ENCODE measurements at places on chromosomes 7 and 10. TPM values are rescaled to one million over a fixed set of nuclear protein-coding genes. Genes with fewer than 3 reads are reported as not detected.

Gene OR2A12
- not detected for total RNA-seq

Gene HIBADH
- 32.4 TPM for total RNA-seq

- peak overlapping the region; percentile 98 for H3K4me3 ChIP-seq
- DNase-seq = no peak
- peaks cover 5% of the 10 kb centered on the region for H3K36me3 ChIP-seq
- peaks cover 16% of the 10 kb centered on the region for H3K4me1 ChIP-seq
Observed at GRCh38 chr7:127650847-127651555, 993 bp upstream of the SND1 start.

- H3K27ac ChIP-seq = peak overlapping the region; percentile 50
- peaks cover 20% of the 10 kb centered on the region for H3K4me1 ChIP-seq
- H3K36me3 ChIP-seq = peaks cover 4% of the 10 kb centered on the region
- no peaks in the 10 kb centered on the region for H3K27me3 ChIP-seq
Observed at GRCh38 chr10:79316671-79317431, 30.4 kb upstream of the PPIF start.

- no peaks in the 10 kb centered on the region for H3K4me1 ChIP-seq
- DNase-seq = no peak
- no peaks in the 10 kb centered on the region for H3K36me3 ChIP-seq
Observed at GRCh38 chr7:16592395-16592794, 53.2 kb downstream of the ANKMY2 start.

Gene IGF2BP3
- total RNA-seq = 79.1 TPM

Gene JAKMIP3
- 0.17 TPM for total RNA-seq

- no peak overlapping the region for H3K27ac ChIP-seq
- no peaks in the 10 kb centered on the region for H3K27me3 ChIP-seq
Observed at GRCh38 chr7:44808914-44809393, 12.5 kb downstream of the PPIA start.

DNA sequence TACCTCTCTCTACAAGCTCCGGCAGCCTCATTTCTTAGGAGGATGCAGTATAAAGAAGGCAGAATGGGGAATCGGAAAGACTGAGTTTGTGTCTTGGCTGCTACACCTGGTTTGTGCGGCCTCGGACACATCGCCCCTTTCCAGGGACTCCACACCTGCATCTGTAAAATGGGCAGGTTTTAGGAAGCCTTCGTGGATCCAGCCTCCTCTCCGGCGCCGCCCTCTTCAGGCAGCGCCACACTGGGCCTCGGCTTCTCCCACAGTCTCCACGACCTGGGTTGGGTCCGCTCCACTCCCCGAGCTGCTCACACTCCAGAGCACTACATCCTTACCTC, 341 bp downstream of the GOT1 start:
- H3K27me3 ChIP-seq = no peaks in the 10 kb centered on the region
- H3K4me3 ChIP-seq = peak overlapping the region; percentile 84
- no peak for DNase-seq
- peaks cover 3% of the 10 kb centered on the region for H3K36me3 ChIP-seq

GRCh38 chr7:78134256-78134655, 335.7 kb downstream of the PHTF2 start:
- no peaks in the 10 kb centered on the region for H3K36me3 ChIP-seq
- no peaks in the 10 kb centered on the region for H3K4me1 ChIP-seq
- no peak overlapping the region for H3K4me3 ChIP-seq
- no peak overlapping the region for H3K27ac ChIP-seq

- peaks cover 11% of the 10 kb centered on the region for H3K4me1 ChIP-seq
- H3K36me3 ChIP-seq = no peaks in the 10 kb centered on the region
- H3K4me3 ChIP-seq = no peak overlapping the region
- no peaks in the 10 kb centered on the region for H3K27me3 ChIP-seq
- DNase-seq = peak; percentile 48
Observed at GRCh38 chr10:110901954-110902819, 16.8 kb downstream of the BBIP1 start.

- H3K4me1 ChIP-seq = no peaks in the 10 kb centered on the region
- H3K27ac ChIP-seq = no peak overlapping the region
- no peak overlapping the region for H3K4me3 ChIP-seq
- no peak for DNase-seq
- peaks cover 10% of the 10 kb centered on the region for H3K27me3 ChIP-seq
Observed at GRCh38 chr7:78777829-78778228, 675.6 kb downstream of the MAGI2 start.

Gene TMEM139
- total RNA-seq = 9.9 TPM

Gene GJD4
- not detected for total RNA-seq

Gene CLDN3
- total RNA-seq = 19.2 TPM

Gene MSMB
- not detected for total RNA-seq

GRCh38 chr7:81299711-81300110, 380.9 kb upstream of the SEMA3C start:
- no peak overlapping the region for H3K27ac ChIP-seq
- peaks cover 17% of the 10 kb centered on the region for H3K4me1 ChIP-seq
- no peaks in the 10 kb centered on the region for H3K36me3 ChIP-seq
- DNase-seq = no peak

Gene LRRC61
- total RNA-seq = 12.0 TPM

- no peaks in the 10 kb centered on the region for H3K27me3 ChIP-seq
- H3K4me3 ChIP-seq = no peak overlapping the region
- peaks cover 14% of the 10 kb centered on the region for H3K4me1 ChIP-seq
- H3K36me3 ChIP-seq = no peaks in the 10 kb centered on the region
- no peak overlapping the region for H3K27ac ChIP-seq
Observed at GRCh38 chr7:129617652-129618051, 6.1 kb downstream of the NRF1 start.

Gene PLXNA4
- not detected for total RNA-seq

Gene CACNB2
- total RNA-seq = 0.71 TPM

- no peaks in the 10 kb centered on the region for H3K36me3 ChIP-seq
- peaks cover under 1% of the 10 kb centered on the region for H3K4me1 ChIP-seq
- no peak overlapping the region for H3K27ac ChIP-seq
- no peak overlapping the region for H3K4me3 ChIP-seq
- no peaks in the 10 kb centered on the region for H3K27me3 ChIP-seq
Observed at GRCh38 chr7:13072014-13072413, 384.6 kb downstream of the ARL4A start.

Gene SPDYE1
- not detected for total RNA-seq

GRCh38 chr7:68070992-68071391, 1074.4 kb downstream of the TYW1 start:
- DNase-seq = no peak
- H3K4me1 ChIP-seq = no peaks in the 10 kb centered on the region
- no peak overlapping the region for H3K4me3 ChIP-seq
- no peaks in the 10 kb centered on the region for H3K36me3 ChIP-seq

Gene KCNIP2
- total RNA-seq = 8.5 TPM

- no peak for DNase-seq
- no peaks in the 10 kb centered on the region for H3K27me3 ChIP-seq
- H3K27ac ChIP-seq = no peak overlapping the region
- H3K4me1 ChIP-seq = no peaks in the 10 kb centered on the region
- H3K36me3 ChIP-seq = no peaks in the 10 kb centered on the region
Observed at GRCh38 chr7:7032221-7032620, 150.1 kb upstream of the C1GALT1 start.

GRCh38 chr10:44243851-44244510, 140.9 kb downstream of the CXCL12 start:
- H3K36me3 ChIP-seq = no peaks in the 10 kb centered on the region
- peaks cover 7% of the 10 kb centered on the region for H3K27me3 ChIP-seq
- no peaks in the 10 kb centered on the region for H3K4me1 ChIP-seq
- no peak for DNase-seq
- H3K4me3 ChIP-seq = no peak overlapping the region
- no peak overlapping the region for H3K27ac ChIP-seq

- no peaks in the 10 kb centered on the region for H3K36me3 ChIP-seq
- H3K4me3 ChIP-seq = no peak overlapping the region
Observed at GRCh38 chr7:149725916-149726315, 47.5 kb downstream of the ZNF467 start.

- H3K36me3 ChIP-seq = no peaks in the 10 kb centered on the region
- peaks cover 49% of the 10 kb centered on the region for H3K27me3 ChIP-seq
- DNase-seq = no peak
- no peaks in the 10 kb centered on the region for H3K4me1 ChIP-seq
- no peak overlapping the region for H3K4me3 ChIP-seq
Observed at GRCh38 chr10:125559210-125559609, 123.8 kb downstream of the TEX36 start.

Gene CCL26
- 0.49 TPM for total RNA-seq

- no peaks in the 10 kb centered on the region for H3K4me1 ChIP-seq
- no peak for DNase-seq
- H3K27me3 ChIP-seq = peaks cover 66% of the 10 kb centered on the region
- no peak overlapping the region for H3K27ac ChIP-seq
- no peak overlapping the region for H3K4me3 ChIP-seq
- no peaks in the 10 kb centered on the region for H3K36me3 ChIP-seq
Observed at GRCh38 chr7:103955985-103956384, 33.5 kb downstream of the RELN start.

Gene IDI2
- total RNA-seq = not detected

Gene CTAGE4
- 6.0 TPM for total RNA-seq

Gene PSPH
- total RNA-seq = 50.7 TPM

DNA sequence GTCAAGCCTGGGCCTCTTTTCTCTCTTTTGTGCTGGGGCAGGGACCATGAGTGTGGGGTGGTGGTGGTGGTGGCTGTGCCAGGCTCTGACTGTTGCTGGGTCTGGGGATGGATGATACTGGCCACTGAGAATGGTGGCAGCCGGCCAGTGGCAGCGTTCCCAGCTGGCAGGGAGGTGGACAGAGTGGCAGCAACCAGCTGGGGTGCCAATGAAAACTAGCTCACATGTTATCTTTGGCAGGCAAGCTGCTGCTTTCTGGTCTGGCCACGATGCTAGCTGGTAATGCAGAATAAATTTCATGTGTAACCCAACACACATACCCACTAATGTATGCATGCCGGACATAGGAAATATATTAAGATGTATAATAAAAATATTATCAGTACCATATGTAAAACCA, 95.0 kb upstream of the SLC26A5 start:
- no peak overlapping the region for H3K27ac ChIP-seq
- H3K4me3 ChIP-seq = no peak overlapping the region
- no peaks in the 10 kb centered on the region for H3K4me1 ChIP-seq
- DNase-seq = no peak
- H3K36me3 ChIP-seq = no peaks in the 10 kb centered on the region
- H3K27me3 ChIP-seq = peaks cover 36% of the 10 kb centered on the region

Gene EFCAB10
- total RNA-seq = 1.7 TPM

GRCh38 chr7:22351878-22352277, 5.1 kb downstream of the RAPGEF5 start:
- no peak overlapping the region for H3K27ac ChIP-seq
- H3K4me3 ChIP-seq = no peak overlapping the region
- no peaks in the 10 kb centered on the region for H3K27me3 ChIP-seq
- no peaks in the 10 kb centered on the region for H3K36me3 ChIP-seq
- DNase-seq = no peak

GRCh38 chr7:23426876-23427275, 43.4 kb downstream of the IGF2BP3 start:
- no peaks in the 10 kb centered on the region for H3K27me3 ChIP-seq
- no peak overlapping the region for H3K27ac ChIP-seq

Gene SPDYE9
- not detected for total RNA-seq

Gene MGMT
- total RNA-seq = 11.5 TPM
